Sciatic nerve (tissue), 2 donors: ENCODE measurements at places on chromosomes 3 and 15.

DNA sequence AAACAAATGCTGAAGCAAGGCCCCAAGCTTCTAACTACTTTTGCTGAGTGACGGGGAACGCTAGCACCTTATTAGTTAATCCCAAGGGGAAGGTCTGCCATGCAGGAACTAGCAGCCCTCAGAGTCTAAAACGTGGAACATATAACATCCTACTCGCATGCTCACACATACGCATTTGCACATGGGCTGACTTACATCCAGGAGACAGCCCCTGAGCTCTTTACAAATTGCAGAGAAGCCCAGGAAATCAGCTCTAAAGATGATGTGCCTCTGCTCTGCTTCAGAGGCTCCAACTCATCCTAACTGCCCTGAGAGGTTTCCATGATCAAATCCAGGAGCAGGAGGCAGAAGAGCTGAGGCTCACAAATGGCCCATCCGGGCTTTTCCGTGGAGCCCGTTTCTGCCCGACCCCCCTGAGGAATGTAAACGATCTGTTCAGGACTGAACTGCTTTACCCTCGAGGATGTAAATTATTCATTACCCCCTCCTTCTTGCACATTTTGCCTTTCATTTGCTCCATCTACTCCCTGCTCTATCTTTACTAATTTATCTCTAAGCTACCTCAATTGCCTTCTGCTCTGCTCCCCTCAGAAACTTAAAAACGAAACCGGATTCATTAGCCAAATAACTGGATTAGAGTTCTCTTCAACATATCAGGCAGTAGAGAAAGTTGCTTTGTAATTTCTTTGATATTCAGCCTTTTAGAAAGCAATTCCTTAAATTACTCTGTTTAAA is 141.9 kb upstream of the CCDC54 start:
- no peak for DNase-seq

GRCh38 chr3:195438371-195438770 is 4.4 kb downstream of the ACAP2 start:
- no peak for DNase-seq

DNA sequence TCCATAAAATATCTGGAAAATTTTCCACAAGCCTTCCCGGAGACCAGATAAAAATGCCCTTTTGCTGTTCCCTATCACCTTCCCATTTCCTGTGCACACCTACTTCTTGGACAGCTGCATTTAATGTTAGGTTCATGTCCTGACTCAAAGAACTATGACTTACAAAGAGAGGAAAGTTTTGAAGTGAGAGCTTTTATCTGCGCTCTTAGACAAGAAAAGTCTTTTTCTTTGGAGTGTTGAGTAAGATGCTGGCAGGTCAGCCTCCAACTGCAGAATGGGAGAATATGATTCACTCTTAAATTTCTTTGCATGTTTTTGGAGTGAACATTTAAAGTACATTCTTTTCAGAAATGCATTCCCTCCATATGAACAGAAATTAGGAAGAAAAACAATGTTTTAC is 147.3 kb upstream of the DPH6 start:
- DNase-seq: no peak

GRCh38 chr15:88954431-88955277 is 41.5 kb upstream of the MFGE8 start:
- DNase-seq: no peak

DNA sequence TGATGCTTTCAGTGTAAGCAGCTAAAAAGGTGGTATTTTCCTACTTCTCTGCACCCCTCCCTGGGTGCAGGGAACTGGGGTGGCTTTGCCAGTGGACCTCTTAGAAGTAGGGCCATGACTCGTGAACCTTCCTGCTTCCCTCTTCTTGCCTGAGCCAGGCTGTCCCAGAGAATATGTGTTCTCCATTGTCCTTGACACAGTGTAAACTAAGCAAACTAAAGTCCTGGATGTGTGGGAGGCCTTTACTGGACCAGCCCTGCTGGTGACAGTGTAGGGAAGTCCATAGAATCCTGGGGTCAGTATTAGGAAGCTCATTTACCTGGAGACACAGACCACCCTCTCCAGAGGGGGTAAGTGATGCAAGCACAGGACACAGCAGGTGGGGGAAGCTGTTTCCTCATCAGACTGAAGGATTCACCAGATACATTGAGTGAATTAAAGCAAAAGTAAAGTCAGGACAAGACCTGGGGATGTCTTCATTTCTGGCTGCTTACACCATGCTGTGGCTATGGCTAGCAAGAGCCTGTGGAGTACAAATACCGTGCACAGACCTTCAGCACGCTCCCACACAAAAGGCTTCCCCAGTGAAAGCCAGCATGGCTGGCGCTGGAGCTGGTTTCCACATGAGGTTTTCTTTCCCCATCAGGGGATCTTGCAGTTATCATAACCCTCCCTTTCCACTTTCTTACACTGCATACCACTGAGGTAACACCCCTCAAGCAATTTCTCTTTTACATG is 64.8 kb upstream of the LPP start:
- no peak for DNase-seq

DNA sequence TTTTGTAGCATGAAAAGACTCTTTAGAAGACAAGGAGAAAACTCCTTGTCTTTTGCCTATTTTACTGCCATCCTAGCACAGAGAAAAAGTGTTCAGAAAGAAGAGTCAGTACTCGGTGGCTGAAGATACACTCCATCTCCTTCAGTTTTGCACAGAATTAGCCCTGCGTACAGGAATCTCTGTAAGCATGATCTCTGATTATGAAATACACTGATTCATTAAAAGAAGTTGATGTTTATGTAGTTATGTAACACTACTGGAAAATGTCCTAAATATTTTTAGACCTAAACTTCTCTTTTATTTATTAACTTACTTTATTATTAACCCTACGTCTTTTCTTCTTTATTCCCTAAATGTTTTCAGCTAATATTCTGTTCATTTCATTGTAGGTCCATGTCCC is 138.4 kb downstream of the LEKR1 start:
- DNase-seq: no peak

DNA sequence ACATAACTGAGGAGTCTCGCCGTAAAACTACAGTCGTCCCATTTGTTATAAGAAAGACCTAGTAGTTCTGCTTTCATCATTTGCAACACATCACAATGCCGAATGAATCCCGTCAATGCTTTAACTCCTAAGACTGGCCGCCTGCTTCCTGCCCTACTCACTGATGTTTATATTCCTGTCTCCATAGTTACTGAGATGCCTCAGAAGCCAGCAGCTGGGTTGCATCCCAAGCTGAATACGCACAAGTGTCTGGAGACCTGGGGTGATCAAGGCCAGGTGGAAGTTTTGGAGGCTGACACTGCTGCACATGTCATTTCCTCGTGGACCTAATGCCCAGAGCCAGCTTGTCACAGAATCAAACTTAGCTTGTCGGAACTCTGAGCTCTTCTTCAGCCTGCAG is 95.2 kb upstream of the UBE2E1 start:
- DNase-seq: no peak

DNA sequence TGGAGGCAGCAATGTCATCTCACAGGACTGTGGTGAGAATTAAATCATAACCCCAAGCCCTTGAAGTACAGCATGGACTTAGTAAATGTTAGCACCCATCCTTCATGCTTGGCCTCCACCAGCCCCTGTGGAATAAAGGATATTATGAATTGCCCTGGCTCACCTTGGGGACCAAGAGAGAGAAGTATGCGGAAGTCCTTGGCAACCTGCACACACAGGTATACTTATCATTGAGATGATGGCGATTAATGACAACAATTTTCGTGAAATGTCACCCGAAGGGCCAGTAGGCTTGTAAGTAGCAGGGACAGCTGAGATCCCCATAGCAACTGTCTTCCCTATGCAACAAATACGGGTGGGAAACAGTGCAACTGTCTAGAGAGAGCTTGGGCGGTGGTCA is 102.0 kb downstream of the FAM43A start:
- no peak for DNase-seq

DNA sequence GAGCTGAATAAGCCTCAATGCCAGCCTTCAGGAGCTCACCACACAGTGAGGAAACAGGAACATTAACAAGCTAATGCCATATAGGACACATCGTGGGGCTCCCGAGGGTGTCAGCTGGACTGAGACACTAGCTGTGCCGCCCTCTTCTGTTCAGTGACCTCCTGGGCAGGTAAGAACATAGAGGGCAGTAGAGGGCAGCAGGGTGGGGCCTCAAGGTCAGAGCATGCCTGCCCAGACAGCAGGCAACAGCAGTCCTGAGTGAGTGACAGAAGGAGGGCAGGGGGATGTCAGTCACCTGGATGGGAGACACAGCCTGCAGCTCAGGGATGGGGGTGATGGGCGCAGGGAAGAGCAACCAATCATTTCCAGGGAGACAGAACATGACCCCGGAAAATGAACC is 15.5 kb downstream of the NTRK3 start:
- no peak for DNase-seq
